ENCODE measurements at places on chromosomes 4 and X.

DNA sequence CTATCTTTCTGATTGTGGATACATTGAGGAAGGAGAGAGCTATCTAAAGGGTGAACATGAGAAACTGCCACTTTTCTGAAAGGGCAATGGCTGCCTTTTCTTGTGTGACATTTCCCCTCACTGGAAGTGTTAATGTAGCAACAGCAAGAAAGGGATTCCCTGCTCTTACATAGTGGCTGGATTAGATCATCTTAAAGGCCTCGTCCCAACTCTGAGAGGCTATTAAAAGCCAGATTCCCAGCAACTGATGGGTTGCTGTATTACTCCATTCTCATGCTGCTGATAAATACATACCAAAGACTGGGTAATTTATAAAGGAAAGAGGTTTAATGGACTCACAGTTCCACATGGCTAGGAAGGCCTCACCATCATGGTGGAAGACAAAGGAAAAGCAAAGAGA lies 33.7 kb upstream of the ADH7 start:
- no peak for DNase-seq

DNA sequence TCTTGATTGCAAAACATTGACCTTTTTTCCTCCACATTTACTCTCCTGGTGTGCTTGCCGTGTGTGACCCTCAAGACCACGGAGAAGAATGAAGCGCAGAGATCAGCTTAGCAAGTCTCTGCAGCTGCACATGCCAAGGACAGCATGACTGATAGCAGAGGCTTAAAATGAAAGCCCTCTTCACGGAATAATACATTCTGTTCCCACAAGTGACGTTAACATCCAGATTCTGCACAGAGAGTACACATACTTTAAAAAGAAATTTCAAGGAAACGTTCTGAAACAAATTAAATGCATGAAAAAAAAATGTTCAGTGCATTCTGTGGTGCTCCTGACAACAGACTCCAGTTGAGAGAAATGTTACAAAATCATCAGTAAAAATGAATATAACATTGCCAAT lies 60.9 kb downstream of the SLC7A11 start:
- DNase-seq = no peak

- DNase-seq = no peak
Measured at GRCh38 chr4:137768196-137768595, 235.9 kb upstream of the PCDH18 start.

DNA sequence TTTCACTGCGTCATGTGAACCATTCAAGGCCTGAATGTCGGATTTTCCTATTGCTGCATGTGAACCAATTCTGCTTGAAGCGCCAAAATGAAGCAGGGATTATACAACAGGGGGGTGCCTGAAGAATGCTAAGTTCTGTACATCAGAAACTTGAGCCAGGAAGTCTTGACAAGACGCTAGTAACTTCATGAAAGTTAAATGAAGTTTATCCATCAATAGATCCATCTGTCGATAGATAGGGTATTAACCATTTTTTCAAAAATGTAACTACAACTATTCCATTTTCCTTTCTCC lies 590 bp upstream of the NAF1 start:
- DNase-seq = no peak

- DNase-seq = no peak
Measured at GRCh38 chr4:1499465-1499864, 93.2 kb upstream of the NKX1-1 start.

- DNase-seq = no peak
Measured at GRCh38 chr4:186725469-186726425, 2.1 kb upstream of the FAT1 start.

DNA sequence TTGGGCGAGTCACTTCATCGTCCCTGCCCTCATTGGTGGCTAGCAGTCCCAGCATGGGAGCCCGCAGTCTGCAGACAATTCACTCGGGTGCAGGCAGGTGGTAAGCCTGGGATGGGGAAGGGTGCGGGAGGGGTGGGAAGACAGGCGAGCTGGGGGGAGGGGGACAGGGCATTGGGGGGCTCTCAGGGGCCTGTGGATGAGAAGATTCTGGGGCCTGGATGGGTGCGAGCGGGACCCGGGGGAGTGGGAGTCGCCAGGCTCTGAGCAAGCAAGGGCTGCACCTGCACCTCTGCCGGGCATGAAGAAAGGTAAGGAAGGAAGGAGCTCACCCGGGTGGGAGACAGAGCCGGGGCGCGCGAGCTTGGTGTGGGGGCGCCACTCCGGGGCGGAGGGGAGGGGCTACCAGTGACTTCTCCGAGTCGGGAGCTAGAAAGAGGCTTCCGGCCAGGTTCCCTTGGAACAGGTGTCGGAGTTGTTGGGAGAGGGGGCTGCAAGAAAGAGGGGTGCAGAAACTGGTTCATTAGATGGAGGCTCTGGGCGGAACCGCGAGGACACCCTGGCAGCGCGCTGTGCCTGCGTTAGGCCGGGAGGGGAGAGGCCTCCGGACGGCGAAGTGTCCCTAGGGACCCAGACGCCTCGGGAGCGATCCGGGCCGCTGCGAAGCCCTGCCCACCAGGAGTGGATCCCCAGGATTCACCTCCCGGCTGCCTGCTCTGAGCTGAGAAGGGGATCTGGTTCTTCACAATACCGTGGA lies 103.4 kb upstream of the PDLIM3 start:
- no peak for DNase-seq

- no peak for DNase-seq
Measured at GRCh38 chrX:2315434-2315833, 185.3 kb downstream of the DHRSX start.

GRCh38 chrX:13742397-13743176 lies 8.0 kb downstream of the OFD1 start:
- no peak for DNase-seq

- DNase-seq = no peak
Measured at GRCh38 chr4:16043642-16044498, 40.0 kb downstream of the PROM1 start.

- no peak for DNase-seq
Measured at GRCh38 chr4:38086151-38086848, 126.1 kb downstream of the PTTG2 start.

GRCh38 chrX:148146121-148146520 lies 165.0 kb downstream of the FMR1NB start:
- DNase-seq = no peak

DNA sequence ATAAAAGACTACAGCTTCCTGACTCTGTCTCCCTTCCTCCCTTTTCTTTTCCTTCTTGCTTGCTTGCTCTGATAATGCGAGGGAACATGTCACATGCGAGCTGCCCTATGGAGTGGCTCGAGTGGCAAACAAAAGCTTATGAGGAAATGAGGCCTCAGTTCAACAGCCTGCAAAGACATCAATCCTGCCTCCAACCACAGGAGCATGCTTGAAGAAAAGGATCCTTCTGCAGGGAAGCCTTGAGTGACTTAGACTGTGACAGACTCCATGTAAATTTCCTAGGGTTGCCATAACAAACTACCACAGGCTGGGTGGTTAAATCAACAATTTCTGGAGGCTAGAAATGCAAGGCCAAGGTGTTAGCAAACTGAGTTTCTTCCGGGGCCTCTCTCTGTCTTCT lies 152.5 kb downstream of the NR3C2 start:
- no peak for DNase-seq

DNA sequence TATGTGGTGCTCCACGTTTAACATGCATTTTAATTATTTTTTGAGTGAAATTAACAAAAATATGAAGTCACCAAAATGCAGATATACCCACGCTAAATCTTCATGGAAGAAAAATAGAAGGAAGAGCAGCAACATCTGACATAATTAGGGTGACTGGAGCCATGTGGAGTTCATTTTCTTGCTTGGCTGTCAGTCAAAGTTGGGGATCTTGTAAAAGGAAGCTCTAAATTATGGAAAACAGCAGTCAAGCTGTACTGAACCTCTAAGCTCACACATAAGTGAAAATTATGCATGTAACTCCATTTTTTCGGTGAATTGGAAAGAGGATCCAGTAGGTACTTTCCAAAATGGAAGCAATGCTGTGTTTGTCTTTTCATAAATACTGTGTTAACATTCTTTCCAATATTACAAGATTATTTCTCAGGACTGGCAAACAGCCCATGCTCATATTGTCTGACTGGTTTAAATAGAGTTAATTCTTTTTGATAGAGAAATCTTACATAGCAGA lies 9.7 kb upstream of the PDGFC start:
- DNase-seq = no peak

GRCh38 chr4:152665691-152666395 lies 14.0 kb downstream of the TMEM154 start:
- DNase-seq = no peak

DNA sequence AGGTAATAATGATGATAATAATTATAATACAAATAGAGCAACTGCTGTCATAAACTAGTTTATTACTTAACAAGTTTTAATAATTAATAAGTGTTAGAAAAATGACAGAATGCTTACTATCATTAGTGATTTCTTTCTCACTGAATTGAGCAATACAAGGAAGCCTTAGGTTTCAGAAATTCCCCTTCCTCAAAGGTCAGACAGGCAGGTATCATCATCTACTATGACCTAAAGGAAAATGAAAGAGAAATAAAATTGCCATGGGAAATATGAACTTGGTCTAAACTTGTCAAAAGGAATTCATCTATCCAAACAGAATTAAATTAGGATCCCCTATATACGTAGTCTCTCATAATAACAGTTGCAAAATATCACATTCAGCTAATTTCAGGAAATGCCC lies 56.3 kb upstream of the SLC7A11 start:
- no peak for DNase-seq

GRCh38 chr4:158836002-158836369 lies 67.2 kb downstream of the FNIP2 start:
- DNase-seq = no peak

GRCh38 chr4:10983268-10983667 lies 298.7 kb upstream of the CLNK start:
- no peak for DNase-seq

DNA sequence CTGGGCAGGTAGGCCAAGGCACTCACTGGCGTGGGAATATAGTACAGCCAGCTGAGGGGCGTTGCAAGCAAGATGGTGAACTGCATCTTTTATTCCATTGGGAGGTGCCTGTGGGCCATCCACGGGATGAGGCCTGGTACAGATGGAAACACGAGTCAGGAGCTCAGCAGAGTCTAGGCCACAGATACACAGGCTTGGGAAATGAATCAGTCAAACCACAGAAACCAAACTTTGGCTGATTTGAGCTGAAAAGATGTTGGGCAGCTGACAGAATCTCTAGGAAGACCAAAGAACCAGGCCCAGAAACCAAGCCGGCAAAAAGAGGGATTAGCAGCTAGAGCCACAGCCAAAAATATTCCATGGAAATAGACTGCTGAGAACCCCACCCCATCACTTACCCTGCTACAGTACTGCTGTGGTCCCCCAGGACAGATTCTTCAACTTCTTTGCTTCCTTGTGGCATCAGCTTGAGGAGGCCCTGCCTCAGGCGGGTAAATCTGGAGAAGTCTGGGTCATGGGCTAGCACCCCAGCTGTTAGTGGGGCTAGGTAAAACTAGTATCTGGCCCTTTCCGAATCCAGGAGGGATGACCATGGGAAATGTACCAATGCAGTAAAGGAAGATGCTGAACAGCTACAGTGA lies 75.4 kb downstream of the TMEM131L start:
- DNase-seq = no peak

DNA sequence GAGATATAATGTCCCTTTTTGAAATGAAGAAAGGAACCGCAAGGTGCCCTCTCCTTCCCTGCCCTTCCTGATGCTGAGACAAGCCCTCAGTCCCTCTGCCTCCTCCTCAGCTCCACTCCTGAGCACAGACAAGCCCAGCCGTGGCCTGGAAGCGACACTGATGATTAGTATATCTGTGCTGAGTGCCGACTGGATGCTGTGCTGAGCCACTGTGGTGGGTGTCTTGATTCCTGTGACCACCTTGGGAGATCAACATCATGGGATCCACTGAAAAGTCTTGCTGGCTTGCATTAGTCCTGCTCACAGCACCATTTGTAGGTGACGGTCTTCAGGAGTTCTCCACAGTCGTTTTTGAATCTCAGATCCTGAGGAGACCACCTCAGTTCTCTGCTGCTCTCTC lies 59.5 kb upstream of the HGFAC start:
- DNase-seq = no peak

- DNase-seq = no peak
Measured at GRCh38 chr4:39320381-39321115, 45.6 kb downstream of the RFC1 start.

- DNase-seq = peak; percentile 87
Measured at GRCh38 chr4:1684506-1685234, 557 bp upstream of the FAM53A start.

GRCh38 chrX:23854945-23855344 lies 52.8 kb downstream of the APOO start:
- no peak for DNase-seq

- DNase-seq = no peak
Measured at GRCh38 chrX:118552121-118552900, 56.7 kb downstream of the DOCK11 start.

DNA sequence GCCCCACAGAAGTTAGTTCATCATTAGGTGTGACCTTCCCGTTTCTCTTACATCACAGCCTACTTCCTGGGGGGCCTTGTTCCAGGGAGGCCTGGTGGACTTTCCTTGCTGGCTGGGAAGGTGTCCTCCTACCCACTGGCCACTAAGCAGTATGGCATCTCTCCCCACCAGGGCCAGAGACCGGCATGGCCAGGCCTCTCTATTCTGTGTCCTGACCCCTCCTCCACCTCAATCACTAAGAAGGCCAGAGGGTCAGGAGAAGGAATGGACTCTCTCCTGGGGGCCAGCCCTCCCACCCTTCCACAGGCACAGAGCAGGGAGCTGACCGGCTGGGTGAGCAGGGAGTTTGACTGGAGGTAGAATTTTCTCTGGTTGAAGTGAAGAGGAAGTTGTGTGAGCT lies 81.9 kb downstream of the PJA1 start:
- DNase-seq = no peak

GRCh38 chr4:87103691-87104187 lies 116.7 kb downstream of the KLHL8 start:
- DNase-seq = no peak

DNA sequence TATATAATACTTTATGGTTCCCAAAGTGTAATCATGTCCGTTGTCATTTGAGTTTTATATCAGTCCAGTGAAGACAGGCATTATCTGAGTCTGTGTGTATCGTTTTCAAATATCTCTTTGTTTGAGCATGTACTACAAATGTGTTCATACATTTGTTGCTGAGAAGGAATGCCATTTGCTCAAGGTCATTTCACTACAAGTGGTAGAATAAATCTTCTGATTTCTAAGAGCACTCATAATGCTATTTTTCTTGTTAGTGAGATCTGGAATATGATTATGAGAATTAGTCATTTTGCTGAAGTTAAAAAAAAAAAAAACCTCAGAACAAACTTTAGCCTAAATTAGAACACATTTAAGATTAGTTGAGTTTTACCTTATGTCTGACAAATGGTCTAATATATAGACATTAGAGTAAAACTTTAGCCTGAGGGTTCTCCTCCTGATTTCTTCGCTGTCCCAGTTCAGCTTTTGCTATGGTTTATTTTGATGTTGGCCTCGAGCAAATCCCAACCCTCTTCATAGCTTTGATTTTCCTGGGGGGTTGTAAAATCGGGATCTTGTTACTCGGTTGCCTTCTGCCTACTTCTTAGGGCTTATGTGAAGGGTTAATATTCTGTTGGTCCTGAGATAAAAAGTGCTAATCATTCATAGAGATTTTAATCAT lies 87.1 kb downstream of the TMEM131L start:
- DNase-seq = no peak

DNA sequence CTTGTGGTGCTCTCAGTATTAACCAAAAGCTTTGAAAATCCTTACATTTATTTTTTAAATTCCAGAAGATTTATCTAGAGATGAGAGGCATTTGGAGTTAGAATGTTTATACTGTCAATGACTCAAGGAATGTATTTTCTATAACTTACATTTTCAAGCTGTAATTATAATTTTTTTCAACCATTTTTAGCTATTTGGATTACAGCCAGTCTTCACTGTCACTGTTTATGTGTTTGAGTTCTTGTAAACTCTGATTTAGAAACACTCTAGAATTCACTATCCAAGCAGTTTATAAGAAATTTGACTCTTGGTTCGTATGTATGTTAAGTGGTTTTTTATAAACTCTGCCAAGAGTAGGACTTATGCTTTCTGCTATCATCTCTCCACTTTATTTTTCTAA lies 36.7 kb upstream of the GUCY1A1 start:
- DNase-seq = no peak
